Right renal pelvis (tissue), 4 donors: ENCODE measurements at places on chromosomes 4 and X.

DNA sequence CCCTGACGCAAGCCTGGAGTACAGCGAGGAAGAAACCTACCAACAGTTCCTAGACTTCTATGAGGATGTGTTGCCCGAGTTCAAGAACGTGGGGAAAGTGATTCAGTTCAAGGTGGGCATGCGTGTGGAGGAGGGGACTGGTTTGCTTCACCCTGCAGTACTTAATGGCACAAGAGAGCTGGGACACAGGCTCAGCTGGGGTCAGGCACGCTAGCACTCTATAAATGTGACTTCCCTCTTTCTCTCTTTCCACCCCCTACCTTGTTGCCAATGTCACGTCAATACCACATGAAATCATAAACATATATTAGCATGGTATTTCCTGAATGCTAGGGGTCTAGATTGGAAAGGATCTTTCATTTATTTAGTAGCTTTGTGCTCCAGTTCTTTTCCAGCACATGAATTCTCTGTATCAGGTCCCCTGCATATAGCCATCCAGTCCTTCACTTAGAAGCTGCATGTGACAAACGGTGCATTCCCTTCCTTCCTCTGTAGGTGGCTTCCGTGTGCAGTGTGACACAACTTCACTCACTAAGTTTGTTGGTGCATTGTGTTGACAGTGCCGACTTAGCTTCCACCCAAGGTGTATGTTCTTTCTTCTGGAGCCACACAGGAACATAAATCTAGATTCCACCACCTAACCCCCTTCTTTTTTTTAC is 25.6 kb downstream of the ZRSR2 start:
- DNase-seq: peak; percentile 0

DNA sequence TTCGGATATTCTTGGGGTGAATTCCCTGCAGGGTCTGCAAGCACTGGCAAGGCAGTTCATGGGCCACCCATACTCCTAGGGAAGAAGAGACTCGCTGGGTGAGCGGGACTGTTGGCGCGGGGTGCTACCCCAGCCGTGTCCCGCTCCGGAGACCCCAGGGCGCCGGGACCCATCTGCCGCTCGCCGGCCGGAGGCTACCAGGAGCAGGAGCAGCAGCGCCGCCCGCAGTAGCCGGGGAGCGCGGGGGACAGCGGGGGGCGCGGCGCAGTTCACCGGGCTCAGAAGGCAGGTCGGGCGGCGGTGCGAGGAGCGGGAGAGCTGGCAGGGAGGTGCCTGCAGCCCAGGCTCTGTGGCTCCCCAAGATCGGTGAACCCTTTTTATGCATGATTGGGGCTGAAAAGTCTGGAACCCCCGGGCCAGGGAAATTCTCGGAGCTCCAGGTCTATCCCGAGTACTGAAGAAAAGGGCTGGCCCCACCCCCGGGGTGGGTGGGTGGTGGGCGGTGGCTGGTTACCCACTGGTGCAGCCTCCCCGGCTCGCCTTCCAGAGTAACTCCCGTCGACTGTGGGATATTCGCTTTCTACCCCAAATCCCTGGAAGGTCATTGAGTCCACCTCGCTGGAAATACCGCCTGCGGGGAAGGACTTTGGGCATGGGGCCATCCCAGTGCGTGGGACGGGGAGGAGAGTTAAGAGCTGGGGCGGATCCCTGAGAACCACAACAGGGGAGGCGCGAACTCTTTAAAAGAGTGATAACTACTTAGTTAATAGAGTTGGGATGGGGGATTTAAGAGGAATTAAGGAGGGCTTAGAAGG is 37.6 kb downstream of the PF4 start:
- DNase-seq: no peak

DNA sequence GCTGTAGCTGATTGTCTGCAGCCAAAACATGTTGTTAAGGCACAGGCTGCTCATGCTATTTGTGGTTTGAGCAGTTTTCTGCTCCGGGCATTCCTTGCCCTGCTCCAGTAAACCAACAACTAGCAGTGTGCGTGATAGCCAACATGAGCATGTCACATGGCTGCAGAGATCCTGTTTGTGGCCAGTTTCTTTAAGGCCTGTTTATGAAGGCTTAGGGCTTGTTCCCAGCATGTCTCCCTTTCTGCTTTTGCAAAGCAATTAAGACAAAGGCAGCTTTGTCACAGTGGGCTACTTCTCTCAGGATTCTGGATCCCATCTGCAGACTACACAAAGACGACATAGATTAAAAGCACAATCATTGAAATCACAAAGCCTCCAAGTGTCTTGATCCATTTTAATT is 160.5 kb downstream of the ZNF518B start:
- DNase-seq: peak; percentile 43

GRCh38 chrX:68498508-68499379 is at the start of gene YIPF6:
Gene YIPF6, plus strand, starts transcription at chrX:68499051. Its CDS starts 16 bp downstream, at chrX:68499067.
- peak; percentile 59 for DNase-seq

- DNase-seq: no peak
Measured at GRCh38 chr4:86450861-86451260, 91.0 kb upstream of the MAPK10 start.

GRCh38 chr4:119011607-119011988 is 122.9 kb downstream of the SYNPO2 start:
- DNase-seq: no peak

DNA sequence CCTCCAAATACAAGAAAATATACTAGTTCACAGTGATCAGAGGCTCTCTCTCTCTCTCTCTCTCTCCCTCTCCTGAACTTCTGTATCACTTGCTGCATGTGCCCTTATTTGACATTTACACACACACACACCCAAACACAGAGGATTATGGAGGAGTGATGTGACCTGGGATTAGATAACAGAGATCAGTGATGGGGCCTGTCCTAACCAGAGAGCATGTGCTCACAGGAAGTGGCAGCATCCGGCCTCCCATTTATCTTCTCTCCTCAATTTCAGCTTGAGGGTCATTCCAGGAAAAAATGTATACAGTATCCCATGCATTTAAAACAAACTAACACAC is 143.0 kb downstream of the TSPAN5 start:
- no peak for DNase-seq

GRCh38 chr4:112152521-112152920 is 7.3 kb downstream of the FAM241A start:
- no peak for DNase-seq

- no peak for DNase-seq
Measured at GRCh38 chrX:134013092-134013497, 27.7 kb upstream of the GPC3 start.

DNA sequence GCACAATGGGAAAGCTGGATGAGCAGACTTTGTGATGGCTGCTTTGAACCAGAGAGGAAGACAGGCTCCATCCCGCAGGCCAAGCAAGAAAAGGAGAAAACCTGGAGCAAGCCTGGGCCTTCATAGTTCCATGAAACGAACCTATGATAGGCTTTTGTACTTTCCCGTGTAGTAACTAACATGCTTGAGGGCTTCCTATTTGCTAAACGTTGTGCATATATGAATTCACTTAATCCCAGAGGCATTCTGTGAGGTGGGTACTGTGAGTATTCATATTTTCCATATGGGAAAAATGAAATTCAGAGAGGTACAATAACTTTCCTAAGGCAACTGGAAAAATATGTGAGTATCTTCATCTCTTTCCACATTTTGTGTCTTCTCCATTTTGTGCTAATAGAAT is 13.6 kb upstream of the APBB2 start:
- no peak for DNase-seq

DNA sequence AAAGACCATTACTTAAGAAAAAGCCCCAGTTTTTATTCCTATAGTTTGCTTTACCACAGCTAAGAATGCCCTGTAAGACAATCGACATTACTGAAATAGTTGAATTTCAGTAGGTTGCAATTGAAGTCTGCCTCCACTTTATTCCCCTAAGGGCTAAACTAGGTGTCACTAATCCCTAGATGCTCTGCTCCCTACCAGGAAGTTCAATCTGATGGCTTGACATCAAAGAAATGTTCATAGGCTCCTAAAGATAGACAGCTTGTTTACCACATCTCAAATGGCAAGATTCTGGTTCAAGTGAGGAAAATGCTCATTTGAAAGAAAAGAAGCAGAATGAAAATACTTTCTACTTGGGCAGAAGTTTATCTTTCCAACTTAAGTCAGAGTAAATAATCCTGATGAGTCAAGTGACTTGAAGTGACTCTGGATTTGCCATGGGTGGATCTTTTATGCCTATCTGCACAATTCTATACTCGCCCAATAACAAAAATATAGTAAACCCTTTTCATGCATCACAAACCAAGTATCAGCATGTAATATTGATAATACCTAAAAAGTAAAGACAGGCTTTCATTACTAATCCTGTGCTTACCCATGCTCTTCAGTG is 117.2 kb downstream of the SH3RF1 start:
- no peak for DNase-seq

DNA sequence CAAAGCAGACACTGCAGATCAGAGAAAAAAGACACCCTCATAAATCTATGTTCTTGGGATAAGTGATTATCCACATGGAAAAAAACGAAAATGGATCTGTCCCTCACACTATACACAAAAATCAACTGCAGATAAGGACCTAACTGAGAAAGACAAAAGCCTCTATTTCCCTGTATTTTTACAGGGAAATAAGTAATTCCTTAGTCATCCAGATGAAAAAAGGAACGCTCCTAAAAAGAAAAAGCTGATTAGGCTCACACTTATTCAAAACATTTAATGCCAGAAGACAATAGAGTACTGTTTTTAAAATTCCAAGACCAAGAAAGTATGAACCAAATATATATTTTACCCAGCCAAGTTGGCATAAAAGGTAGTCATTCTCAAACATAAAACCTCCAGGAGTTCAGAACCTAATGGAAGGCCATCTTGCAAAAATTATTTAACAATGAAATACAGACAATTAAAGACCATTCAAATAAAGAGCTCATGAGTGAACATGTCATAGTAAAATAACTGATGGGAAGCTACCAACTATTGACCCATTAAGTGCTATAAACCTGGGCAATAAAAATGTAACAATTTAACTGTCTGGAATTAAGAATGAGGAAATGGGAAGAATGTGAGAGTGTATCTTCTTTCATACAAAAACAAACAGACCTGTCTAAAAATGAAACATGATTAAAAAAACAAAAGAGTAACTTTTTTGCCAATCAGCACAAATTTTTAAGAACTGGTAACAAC is 20.4 kb downstream of the PAPSS1 start:
- DNase-seq: no peak

GRCh38 chrX:77814210-77814609 is 28.2 kb upstream of the ATRX start:
- DNase-seq: no peak

DNA sequence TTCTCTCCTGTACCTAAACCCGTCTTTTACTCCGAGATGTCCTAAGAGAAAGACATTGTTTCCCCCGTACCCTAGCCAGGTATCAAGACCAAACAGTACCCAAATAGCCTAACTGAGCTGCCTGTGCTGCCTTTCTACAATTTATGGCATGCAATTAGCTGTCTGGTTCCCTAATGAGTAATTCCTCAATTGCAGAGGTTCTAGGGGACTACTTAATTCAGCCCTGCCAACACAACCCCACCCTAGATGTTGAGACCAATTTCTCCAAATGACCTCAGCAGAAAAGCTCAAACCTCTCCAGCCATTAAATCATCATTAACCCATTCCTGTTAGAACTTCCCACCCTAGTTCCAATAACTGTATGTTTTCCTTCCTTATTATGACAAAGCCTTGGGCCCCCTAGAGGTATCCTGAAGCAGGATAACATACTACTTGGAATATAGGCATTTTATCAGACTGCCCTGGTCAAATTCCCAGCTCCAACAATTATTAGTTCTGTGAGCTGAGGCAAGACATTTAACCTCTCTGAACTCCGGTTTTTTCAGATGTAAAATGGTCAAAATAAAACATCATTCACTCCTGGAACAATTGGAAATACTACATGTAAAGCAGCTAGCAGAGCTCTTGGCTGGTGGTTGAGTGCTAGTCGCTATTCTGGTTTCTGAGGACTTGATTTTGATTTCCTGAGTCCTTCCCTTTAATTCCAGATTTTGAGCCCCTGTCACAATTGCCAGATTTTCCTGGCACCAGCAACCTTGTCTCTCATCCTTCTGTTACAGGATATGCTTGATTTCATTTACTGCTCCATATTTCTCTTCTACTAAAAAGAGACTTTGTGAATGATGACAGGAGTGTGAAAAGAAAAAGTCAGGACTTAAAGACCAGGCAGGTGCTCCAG is 244.6 kb upstream of the TENM3 start:
- DNase-seq: no peak

GRCh38 chr4:60683357-60683756 is 516.8 kb upstream of the ADGRL3 start:
- DNase-seq: no peak

GRCh38 chr4:25075851-25076250 is 45.1 kb upstream of the LGI2 start:
- no peak for DNase-seq

GRCh38 chr4:121749225-121749624 is 15.7 kb downstream of the SMIM43 start:
- DNase-seq: no peak
